ENCODE measurements at places on chromosomes 7 and 10.
A peak's percentile ranks its signal among the peaks of the same experiment; 100 is the strongest.

GRCh38 chr10:343231-344220 lies 208.3 kb downstream of the ZMYND11 start:
- DNase-seq: no peak

GRCh38 chr7:128697302-128697905 lies 25.3 kb downstream of the GARIN1A start:
- peak; percentile 20 for DNase-seq

DNA sequence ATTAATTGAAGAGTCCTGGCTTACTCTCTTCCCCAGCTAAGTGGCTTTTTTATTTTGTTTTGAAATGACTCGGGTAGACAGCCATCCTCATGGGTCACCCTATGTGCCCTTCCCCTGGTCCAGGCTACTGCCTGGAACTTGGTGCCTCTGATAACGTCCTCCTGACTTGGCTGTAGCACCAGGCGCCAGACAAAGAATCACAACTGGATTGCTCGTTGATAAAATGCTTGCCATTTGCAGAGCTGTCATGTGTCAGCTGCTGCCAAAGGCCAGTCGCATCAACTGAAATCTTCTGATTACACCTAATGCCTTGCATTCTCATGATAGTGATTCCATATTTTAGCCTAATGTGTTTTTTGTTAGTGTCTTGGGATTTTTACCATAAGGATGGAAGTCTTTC lies 27.4 kb upstream of the ABLIM1 start:
- DNase-seq: no peak

GRCh38 chr7:149878523-149878921 lies 4.8 kb downstream of the ATP6V0E2 start:
- no peak for DNase-seq

DNA sequence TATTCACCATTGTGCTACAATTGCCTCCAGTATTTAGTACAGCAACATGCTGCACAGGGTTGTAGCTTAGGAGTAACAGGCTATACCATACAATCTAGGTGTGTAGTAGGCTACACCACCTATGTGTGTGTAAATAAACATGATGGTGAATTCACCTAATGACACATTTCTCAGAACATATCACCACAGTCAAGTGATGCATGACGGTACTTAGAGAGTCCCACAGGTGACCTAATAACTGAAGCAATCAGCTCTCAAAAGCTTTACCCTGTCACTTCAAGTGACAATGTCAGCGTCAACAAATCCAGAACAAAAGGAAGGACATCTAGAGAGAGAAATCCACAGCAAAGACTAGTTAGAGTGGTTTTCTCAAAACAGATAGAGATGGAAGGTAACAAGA lies 38.8 kb downstream of the CCNJ start:
- no peak for DNase-seq

DNA sequence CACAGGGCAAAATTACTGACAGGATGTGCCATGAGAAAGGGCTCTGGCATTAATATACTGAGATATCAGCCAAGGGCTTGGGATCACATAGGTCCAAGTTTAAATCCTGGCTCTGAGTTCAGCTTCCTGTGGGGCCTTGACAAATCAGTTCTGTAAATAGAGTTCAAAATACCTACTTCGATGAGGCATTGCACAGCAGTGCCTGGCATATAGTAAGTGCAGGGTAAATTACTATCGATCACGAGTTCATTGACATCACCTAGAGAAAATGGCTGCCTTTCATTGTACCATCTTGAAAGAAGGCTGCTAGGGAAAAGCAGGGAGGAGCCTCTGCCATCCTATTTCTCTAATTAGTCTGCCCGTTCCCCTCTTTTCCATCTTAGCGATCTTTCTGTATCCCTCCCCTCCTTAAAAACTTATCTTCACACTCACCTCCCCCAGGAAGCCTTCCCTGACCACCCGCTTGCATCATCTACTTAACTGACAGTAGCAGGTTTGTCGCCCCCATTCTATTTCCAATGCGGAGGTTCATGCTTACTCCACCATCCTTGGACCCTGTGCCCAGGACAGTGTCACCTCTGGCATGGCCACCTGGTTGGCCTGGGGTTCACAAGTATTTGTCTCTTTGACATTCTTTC lies 124.5 kb downstream of the C10orf105 start:
- DNase-seq: no peak

DNA sequence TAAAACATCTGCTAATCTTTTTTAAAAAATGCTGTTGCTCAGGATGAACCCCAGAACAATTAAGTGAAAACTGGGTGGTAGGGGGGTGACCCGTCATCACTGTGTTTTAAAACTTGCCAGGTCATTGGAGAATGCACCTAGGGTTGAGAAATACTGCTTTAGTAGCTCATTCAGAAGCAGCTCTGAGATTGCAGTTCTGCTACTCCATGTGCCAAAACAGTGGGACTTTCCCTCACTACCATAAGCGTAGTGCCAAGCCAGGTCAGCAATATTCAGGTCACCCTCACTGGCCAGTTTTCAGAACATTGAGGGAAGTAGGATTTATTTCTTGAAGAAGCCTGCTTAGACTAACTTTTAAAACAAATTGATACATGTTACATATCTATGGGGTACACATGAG lies 5.2 kb downstream of the STEAP2 start:
- no peak for DNase-seq

- DNase-seq: no peak
Observed at GRCh38 chr10:128519581-128519980, 393.4 kb upstream of the MKI67 start.

DNA sequence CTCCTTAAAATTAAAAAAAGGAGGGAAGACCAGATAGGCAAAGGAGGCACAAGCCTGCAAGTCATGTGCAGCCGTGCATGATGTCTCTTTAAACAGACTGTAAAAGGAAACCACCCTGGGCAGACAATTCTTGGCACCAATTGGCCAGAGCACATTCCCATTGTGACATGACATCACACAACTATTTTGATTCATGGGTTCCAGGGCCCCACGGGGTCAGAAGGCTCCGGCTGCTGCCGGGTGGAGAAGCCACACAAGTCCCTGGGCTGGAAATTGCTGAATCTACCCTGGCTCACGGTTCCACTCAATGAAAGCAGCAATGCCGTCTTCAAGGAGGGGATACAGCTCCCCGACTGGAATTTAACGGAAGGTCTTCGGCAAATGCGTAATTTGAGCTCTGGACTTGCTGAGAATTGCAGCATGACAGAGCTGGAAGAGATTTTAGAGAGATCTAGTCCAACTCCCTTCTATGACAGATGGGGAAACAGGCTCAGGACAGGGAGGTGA lies 140.5 kb downstream of the PRKAG2 start:
- DNase-seq: peak; percentile 86

DNA sequence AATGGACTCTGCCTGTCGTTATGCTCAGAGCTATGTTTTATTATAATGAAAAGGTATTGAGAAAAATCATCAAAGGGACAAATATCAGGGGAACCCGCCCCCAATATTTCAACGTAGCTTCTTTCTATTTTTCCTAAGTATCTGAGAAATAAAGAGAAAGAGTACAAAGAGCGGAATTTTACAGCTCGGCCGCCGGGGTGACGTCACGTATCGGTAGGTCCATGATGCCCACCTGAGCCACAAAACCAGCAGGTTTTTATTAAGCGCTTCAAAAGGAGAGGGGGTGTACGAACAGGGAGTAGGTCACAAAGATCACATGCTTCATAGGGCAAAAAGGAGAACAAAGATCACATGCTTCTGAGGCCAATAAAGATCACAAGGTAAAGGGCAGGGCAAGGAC lies 281.6 kb upstream of the POM121L12 start:
- DNase-seq: no peak

- no peak for DNase-seq
Observed at GRCh38 chr10:133080683-133081040, 7.1 kb upstream of the ADGRA1 start.

DNA sequence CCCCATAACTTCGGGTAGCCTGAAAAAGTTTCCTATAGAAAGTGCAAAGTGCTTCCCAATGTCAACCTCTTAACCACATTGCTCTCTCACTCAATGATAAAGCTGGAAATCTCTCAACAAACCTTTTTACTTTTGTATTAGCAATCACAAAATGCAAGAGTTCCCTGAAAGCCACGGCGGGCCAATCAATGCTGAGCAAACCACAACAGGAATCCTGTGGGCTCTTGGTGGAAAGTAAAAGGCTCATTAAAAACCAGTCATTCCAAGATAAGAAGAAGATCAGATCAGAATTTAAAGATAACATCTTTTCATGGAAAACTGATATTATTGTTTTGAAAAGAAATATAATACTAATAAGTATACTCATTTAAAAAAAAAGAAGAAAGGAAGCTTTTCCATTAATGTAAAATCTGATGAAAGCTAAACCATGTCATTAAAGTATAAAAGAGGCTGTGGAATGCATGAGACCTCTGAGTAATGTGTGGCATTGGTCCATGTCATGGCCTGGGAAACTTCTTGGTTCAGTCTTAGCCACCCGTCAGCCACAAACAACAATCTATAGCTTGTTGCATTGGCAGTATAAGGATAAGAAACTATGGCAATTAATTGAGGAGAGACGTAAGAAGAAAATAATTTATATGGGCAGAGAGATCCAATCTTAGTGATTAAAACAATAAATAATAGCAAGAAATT lies 1066.1 kb upstream of the SORCS1 start:
- DNase-seq: no peak

- no peak for DNase-seq
Observed at GRCh38 chr10:13787015-13787421, 200.3 kb downstream of the PRPF18 start.

DNA sequence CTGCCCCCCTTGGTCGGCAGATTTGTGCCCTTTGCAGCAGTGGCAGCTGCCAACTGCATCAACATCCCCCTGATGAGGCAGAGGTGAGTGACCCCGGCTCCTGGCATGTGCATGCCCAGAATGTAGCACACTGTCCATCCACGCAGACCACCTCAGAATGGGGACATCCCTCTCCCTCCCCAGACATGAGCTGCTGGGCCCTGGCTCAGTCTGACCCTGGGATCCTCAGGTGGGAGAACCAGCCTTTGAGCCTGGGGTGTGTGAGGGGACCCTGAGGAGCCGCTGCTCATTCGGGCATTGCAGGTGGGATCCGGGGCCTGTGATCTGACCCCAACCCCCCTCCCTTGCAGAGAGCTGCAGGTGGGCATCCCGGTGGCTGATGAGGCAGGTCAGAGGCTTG lies 5.7 kb downstream of the SFXN3 start:
- DNase-seq: no peak

- DNase-seq: no peak
Observed at GRCh38 chr7:45716380-45717203, 142.4 kb downstream of the ADCY1 start.

DNA sequence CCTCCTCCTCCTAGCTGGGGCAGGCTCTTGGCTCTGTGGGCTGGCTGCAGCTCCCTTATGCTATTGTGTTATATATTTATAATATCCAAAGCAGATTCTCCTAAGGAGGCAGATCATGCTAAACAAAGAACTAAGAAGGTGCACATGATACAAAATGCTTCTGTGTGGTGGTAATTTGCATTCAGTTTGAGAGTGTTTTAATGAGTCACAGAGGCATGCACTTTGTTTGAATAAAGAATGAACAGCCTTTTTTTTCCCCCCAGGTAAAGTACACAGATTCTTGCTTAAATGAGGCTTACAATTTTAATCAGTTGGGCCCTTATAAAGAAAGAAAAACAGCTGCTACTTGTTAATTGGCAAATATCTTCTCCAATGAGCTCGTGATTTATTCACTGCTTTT lies 95.0 kb downstream of the FANK1 start:
- no peak for DNase-seq

- DNase-seq: no peak
Observed at GRCh38 chr7:92303761-92304160, 58.0 kb downstream of the ANKIB1 start.

DNA sequence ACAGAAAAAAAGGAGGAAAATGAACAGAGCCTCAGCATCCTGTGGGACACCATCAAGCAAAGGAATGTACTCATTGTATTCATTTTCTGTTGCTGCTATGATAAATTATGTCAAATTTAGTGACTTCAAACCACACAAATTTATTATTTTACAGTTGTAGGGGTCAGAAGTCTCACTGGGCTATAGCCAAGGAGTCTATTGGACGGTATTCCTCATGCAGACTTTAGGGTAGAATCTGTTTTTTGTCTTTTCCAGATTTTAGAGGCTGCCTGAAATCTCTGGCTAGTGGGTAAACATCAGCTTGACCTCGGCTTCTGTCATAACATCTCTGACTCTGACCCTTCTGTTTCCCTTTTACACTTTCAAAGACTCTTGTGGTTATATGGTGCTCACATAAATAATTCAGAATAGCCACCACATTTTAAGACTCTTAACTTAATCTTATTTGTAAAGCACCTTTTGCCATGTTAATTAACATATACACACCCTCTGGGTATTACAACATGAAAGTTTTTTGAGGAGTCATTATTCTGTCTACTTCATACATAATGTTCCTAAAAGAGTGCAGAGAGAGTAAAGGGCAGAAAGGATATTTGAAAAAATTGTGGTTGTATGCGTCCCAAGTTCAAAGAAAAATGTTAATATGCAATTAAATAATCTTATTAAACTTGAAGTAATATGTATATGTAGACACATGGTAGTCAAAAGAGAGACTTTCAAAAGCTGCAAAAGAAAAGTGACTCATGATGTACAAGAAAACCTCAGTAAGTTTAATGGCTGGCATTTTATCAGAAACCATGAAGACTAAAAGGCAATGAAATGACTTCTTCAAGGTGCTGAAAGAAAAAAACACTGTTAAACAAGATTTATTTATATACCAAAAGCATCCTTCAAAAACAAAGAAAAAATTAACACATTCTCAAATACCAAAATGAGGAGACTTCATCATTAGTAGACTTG lies 70.8 kb upstream of the MEOX2 start:
- DNase-seq: peak; percentile 23

DNA sequence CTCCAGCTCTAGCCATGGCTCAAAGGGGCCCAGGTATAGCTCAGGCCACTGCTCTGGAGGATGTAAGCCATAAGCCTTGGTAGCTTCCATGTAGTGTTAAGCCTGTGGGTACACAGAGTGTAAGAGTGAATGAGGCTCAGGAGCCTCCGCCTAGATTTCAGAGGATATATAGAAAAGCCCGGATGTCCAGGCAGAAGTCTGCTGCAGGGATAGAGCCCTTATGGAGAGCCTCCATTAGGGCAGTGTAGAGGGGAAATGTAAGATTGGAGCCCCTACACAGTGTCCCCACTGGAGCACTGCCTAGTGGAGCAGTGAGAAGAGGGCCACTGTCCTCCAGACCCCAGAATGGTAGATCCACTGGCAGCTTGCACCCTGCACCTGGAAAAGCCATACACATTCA lies 240.8 kb upstream of the KLF14 start:
- DNase-seq: no peak

GRCh38 chr10:122207163-122207562 lies 63.9 kb upstream of the BTBD16 start:
- DNase-seq: no peak
